T-helper 17 cell (primary cell): ENCODE measurements at places on chromosomes 11 and 22.

GRCh38 chr11:3709977-3710376 lies 38.8 kb upstream of the CHRNA10 start:
- peaks cover 5% of the 10 kb centered on the region for H3K4me1 ChIP-seq
- no peak overlapping the region for H3K4me3 ChIP-seq
- no peaks in the 10 kb centered on the region for H3K27me3 ChIP-seq
- H3K27ac ChIP-seq: no peak overlapping the region
- no peak for DNase-seq
- H3K36me3 ChIP-seq: peaks cover 3% of the 10 kb centered on the region

GRCh38 chr11:67647471-67647870 lies 3.1 kb downstream of the ACY3 start:
- H3K27me3 ChIP-seq: no peaks in the 10 kb centered on the region
- DNase-seq: no peak
- H3K4me3 ChIP-seq: no peak overlapping the region
- no peak overlapping the region for H3K27ac ChIP-seq
- peaks cover 13% of the 10 kb centered on the region for H3K4me1 ChIP-seq

- H3K4me3 ChIP-seq: no peak overlapping the region
- no peak overlapping the region for H3K27ac ChIP-seq
- peaks cover 2% of the 10 kb centered on the region for H3K4me1 ChIP-seq
- peaks cover 44% of the 10 kb centered on the region for H3K27me3 ChIP-seq
- no peaks in the 10 kb centered on the region for H3K36me3 ChIP-seq
These were observed 1060.1 kb downstream of the NTM start for GRCh38 chr11:132430429-132431062.

DNA sequence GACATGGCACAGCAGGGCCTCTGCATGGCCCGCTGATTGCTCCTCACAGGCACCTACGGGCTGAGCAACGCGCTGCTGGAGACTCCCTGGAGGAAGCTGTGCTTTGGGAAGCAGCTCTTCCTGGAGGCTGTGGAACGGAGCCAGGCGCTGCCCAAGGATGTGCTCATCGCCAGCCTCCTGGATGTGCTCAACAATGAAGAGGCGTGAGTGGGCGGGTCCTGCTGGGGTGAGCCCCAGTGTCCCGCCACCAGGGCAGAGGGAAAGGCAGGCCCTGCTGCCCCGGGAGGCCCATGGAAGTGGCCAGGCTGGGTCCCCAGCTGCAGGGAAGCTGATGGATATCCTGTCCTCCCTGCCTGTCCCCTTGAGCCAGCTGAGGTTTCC lies 18.6 kb upstream of the DGCR8 start:
- H3K4me1 ChIP-seq: peaks cover 11% of the 10 kb centered on the region
- H3K27ac ChIP-seq: no peak overlapping the region
- no peaks in the 10 kb centered on the region for H3K27me3 ChIP-seq
- no peak overlapping the region for H3K4me3 ChIP-seq
- no peak for DNase-seq

- no peak for DNase-seq
- H3K27ac ChIP-seq: no peak within 1 kb of the TSS
- H3K4me3 ChIP-seq: no peak within 1 kb of the TSS
- no peaks in the 10 kb centered on the region for H3K27me3 ChIP-seq
- H3K36me3 ChIP-seq: no peaks in the 10 kb centered on the region
- no peaks in the 10 kb centered on the region for H3K4me1 ChIP-seq
These were observed at the start of gene LUZP2 for GRCh38 chr11:24496736-24497725. LUZP2 (plus strand) TSS chr11:24497053.
